Daoy (cell line): ENCODE measurements at places on chromosomes 4 and X. TPM values are rescaled to one million over a fixed set of nuclear protein-coding genes. Genes with fewer than 3 reads are reported as not detected.

The BOD1L1 gene
- total RNA-seq: 14.6 and 17.5 TPM in 2 replicates

The REPS2 gene
- 0.97 and 5.6 TPM in 2 replicates for total RNA-seq

The WWC2 gene
- total RNA-seq: 4.1 and 8.0 TPM in 2 replicates

The CLTRN gene
- total RNA-seq: 0.57 TPM in 1 of 2 replicates, not detected in the other

The GNRHR gene
- total RNA-seq: not detected in 2 replicates

The TCEAL8 gene
- 84.9 and 91.5 TPM in 2 replicates for total RNA-seq

- no peak for DNase-seq
Observed at GRCh38 chr4:86376850-86377249, 17.0 kb upstream of the MAPK10 start.

DNA sequence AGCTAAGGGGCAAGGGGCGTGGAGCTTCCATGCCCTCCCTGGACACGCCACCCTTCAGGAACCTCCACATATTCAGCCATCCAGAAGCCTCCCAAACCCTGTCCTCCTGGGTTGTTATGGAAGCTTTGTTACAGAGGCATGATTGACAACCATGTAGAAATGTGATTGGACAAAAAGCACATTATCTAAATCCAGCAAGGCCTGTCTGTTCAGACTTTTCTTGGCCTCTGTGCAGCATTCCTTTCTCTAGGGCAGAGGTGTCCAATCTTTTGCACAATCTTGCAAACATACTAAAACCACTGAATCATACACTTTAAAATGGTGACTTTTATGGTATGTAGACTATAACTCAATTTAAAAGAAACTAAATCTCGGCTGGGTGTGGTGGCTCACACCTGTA lies 12.7 kb downstream of the STEEP1 start:
- no peak for DNase-seq

- no peak for DNase-seq
Observed at GRCh38 chrX:47244676-47245075, 11.9 kb downstream of the USP11 start.

- no peak for DNase-seq
Observed at GRCh38 chrX:115595049-115595448, 34.1 kb downstream of the PLS3 start.

DNA sequence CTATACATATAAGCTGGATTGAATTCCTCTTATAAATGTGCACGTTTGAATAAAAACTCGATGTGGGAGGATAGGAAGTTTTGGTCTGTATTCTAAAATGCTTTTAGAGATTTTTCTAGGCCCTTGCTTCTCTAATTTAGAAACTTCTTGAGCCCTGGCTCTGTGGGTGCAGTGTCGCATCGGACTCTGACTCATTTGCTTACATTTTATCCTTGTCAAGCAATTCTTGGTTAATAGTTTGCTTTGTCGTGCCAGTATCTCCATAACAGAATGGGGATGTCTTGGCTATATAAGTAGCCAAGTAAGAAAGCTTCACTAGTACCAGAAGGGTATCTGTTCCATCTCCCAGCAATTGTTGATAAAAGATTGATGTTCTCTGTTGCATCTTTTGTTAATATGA lies 10.7 kb downstream of the SGMS2 start:
- DNase-seq: no peak

GRCh38 chr4:165364452-165365080 lies 14.2 kb upstream of the CPE start:
- peak; percentile 3 for DNase-seq

DNA sequence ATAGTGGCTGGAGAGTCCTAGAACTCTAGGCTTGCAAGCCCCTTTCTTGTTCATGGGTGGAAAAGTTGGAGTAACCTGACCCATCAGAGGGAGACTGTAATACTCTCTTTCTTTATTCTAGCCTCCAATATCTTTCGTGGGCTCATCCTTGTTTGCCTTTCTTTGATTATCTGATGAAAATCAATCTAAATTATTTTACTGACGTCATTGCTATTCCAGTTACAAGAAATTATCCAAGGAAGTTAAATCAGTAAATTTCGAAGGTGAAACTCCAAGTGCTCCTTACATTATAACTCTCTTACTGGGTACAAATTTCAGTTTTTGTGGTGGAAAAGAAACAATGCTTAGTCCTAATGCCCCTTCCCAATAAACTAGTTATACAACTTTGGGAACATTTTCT lies 412.9 kb downstream of the IDS start:
- DNase-seq: no peak

- DNase-seq: no peak
Observed at GRCh38 chrX:48998391-48998790, 3.7 kb downstream of the GRIPAP1 start.

GRCh38 chrX:49228185-49228584 lies 5.0 kb downstream of the CACNA1F start:
- no peak for DNase-seq

GRCh38 chrX:47644557-47645091 lies 5.7 kb downstream of the ELK1 start:
- no peak for DNase-seq

DNA sequence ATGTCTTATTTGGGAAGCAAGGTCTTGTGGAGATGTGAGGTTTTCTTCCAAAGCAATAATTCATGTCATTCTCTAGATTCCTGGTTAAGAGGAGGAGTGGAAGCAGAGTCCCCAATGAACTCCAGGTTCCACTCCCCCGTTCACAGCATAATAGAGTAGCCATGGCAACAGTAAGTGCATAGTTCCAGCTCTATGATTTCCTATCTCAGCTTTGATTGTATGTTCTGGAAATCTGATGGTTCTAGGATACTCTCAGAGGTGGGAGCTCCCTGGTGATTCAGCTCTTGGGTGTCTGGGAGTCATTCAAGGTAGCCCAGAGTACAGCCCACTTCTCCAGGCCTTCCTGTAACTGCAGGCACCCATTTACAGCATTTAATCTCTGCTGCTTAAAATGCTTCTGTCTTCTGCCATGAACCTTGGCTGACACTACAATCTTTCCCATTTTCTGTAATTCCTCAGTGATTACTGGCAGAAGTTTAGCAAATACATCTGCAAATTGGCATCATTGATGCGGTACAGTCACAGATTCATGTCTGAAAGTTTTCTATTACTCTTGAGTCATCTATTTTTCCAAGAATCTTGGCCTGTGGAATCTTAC lies 242.0 kb downstream of the MAPK10 start:
- no peak for DNase-seq

DNA sequence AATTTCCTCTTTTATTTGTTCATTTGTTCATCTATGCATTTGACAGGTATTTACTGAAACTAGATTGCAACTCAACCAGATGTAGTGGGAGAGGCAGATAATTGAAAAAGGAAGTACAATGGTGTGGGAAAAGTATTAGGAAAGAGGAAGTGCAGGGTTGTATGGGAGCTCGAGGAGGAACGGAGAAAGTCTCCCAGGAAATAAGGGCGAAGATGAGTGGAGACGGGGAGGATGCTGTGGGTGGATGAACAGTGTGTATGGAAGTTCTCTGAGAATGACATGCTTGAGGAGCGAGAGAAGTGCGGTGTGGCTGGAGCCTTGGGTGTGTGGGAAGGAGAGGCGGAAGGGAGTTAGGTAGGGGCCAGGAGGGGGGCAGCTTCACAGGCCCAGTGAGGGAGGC lies 87.5 kb upstream of the DHX15 start:
- DNase-seq: no peak

- DNase-seq: no peak
Observed at GRCh38 chr4:121057466-121057922, 14.8 kb downstream of the NDNF start.

- no peak for DNase-seq
Observed at GRCh38 chr4:143023239-143023918, 161.3 kb upstream of the USP38 start.

DNA sequence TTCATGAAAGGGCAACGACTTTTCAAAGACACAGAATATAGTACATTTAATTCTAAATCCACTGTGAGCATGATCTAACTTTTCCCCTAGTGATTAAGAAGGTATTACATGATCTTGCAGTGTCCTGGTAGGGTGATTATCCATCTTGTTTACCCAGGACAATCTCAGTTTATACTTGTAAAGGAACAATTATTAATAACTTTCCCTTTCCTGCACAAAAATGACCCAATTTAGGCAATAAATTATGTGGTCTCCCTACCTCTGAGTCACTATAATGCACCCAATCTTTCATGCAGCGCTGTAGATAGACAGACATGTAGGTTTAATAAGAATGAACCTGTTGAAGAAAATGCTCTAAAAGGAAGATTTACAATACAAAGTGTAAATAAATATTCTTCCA lies 22.7 kb downstream of the UNC5C start:
- DNase-seq: no peak

DNA sequence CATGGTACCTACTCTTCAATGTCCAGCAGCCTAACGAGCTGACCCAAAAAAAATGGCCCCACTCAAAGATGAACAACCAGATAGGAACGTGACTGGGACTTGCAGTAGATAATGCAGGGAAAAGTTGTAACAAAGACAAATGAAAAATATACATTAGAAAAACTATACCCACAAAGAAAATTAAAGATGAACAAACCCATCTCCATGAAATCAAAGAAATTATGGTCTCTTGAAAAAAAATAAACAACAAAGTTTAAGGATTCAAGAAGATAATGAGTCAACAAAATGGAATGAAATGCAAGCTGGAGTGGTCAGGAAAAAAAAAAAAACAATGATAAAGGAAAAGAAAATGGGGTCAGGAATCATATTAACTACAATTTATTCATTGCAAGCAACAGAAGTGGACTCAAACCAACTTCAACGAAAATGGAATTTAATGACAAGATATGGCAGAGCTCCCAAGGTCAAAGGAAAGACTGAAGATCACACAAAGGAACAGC lies 309.8 kb upstream of the GALNT7 start:
- DNase-seq: no peak

- DNase-seq: peak; percentile 51
Observed at GRCh38 chr4:81052119-81053068, 21.9 kb downstream of the BMP3 start.

GRCh38 chrX:72545990-72546389 lies 26.7 kb downstream of the HDAC8 start:
- peak; percentile 13 for DNase-seq

- no peak for DNase-seq
Observed at GRCh38 chrX:11864171-11864570, 106.1 kb downstream of the MSL3 start.

DNA sequence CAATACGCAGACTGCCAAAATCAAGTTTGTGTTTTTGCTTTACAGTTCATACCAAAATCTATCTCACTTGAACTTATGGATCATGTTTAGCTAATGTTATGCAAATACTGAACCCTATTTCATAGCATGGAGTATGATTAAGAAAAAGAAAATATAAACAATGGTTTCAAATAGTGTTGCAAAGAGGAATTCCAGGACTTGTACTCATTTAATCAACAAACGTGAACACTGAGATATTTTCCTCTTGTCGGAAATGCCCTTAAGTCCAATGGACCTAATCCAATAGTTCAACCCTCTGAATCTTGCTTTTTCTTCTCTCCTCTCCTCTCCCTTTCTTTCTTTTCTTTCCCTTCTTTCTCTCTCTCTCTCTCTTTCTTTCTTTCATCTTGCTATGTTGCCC lies 30.8 kb downstream of the RASL11B start:
- no peak for DNase-seq

DNA sequence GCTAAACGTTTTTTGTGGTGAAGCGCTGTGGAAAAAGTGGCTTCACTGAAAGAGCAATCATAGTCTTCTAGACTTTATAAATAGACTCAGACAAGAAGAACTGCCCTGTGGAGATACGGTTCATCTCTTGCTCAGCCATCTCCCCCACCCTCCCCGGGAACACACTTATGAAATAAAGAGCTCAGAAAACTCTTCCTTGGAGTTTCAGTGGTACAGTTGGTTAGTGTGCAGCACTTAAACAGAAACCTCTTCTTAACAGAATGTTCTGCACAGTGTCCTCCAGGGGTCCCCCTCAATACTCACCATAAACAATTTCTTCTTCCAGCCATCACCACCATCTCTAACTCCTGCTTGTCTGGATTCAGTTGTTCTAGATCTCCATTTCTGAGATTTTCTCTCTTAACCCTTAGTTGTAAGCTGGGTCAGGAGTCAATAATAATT lies 313.0 kb downstream of the ARHGAP10 start:
- no peak for DNase-seq

DNA sequence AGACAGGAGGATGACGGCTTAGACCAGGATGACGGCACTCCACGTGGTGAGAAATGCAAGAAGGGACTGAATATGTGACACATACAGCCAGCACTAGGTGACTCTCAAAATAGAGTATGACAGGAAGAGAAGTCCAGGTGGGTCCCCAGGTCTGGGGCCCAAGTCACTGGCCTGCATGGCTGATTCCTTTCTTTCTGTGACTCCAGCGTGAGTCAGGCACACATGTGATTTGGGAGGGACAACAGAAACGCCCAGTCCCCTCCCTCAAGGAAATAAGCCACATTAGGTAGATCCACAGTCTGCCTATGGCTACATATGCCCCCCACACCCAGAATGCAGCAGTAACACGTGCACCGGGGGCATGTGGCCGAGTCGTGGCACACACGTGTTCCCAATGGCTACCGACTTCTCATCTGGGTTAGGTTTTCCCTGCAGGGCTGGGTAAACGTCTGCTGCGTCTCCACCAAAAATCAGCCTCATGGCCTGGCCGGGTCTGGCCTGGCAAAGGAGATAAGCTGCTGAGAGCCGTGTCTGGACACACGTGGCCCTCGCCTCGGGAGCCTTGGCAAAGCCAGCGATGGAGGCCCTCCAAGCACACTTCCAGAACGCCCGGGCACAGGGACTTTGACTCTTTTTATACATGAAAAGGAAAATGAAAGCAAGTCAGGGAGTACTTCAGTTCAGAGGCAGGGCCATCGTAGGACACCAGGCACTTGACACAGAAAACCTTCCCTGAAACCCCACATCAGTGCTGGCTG lies 19.3 kb downstream of the SEL1L3 start:
- peak; percentile 68 for DNase-seq

DNA sequence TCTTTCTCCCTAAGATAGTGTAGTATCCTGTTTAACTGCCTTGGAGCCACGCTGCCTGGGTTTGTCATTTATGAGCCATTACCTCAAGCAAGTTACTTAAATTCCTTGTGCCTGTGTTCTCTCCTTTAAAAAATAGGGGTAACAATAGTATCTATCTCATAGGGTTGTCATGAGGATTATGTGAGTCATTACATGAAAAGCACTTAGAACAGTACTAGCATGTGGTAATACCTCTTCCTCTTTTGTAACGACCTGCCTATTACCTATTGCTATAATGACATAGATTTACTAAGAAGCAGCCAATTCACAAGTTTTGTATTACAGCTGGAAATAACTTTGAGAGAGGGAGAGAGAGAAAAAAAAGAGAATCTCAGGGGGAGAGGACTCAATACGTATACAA lies 834.7 kb downstream of the RAPGEF2 start:
- no peak for DNase-seq

GRCh38 chr4:26255989-26256388 lies 64.8 kb upstream of the RBPJ start:
- no peak for DNase-seq

- no peak for DNase-seq
Observed at GRCh38 chrX:9127986-9128385, 94.1 kb upstream of the FAM9B start.

DNA sequence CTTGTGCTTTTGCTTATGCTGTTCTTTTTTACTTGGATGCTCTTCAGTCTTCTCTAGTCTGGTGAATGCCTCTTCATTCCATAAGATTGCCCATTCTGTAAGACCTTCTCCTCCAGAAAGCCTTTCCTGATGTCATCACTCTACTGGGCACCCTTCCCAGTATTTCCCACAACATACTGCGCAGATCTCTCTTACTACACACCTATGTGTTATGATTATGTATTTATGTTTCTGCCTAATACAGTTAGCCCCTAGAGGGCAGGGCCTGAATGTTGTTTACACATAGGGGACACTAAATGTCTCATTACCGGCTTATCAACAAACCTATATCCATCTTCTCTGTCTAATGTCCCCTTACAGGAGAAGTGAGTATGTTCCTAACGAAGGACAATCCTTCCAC lies 21.1 kb downstream of the AIFM1 start:
- DNase-seq: no peak
